Urothelium cell line (cell line): ENCODE measurements at places on chromosomes 5 and 9.

- no peak for DNase-seq
Observed at GRCh38 chr5:135934939-135935338, 19.8 kb downstream of the LECT2 start.

GRCh38 chr9:14314929-14315874, 1.3 kb upstream of the NFIB start:
- peak; percentile 77 for DNase-seq

DNA sequence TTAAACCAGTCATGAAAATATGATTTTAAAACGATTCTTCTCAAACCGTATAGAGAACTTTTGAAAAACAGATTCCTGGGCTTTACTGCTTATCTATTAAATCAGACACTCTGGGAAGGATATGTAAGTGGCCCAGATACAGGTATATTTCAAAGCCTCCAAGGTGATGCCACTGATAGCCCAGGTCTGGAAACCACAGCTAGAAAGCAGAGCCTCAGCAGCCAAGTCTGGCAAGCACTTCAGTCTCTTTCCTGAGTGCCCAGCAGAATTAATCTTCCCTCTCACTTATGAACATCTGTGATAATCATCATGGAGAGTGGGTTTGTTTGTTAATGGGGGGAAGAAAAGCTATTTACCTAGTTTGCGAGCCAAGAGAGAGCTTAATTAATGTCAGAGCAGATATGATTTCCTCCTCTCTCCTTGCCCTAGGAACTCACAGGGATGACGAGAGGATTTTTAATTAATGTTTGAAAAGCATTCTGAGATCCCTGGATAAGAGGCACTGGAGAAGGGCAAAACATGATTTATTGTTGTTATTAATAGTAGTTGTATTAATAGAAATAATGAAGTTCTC, 368.4 kb downstream of the TLE1 start:
- no peak for DNase-seq

DNA sequence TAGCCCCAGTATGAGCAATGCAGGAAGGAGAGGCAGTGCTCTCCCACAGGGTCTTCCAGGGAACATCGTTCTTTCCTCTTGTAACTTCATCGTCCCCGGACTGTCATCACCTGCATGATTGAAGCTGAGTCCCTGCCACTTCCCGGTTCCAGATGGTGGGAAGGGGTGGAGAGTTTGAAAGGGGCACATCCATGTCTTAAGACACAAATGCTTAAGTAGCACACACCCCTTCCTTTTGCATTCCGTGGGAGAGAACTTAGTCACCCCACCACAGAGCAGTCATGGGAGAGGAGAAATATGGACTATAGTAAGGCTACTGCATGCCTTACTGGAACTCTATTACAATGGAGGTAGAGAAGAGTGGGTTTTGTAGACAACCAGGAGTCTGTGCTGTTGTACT, 165.3 kb upstream of the GAS1 start:
- no peak for DNase-seq

GRCh38 chr5:95873351-95873750, 50.8 kb upstream of the GLRX start:
- no peak for DNase-seq

- peak; percentile 10 for DNase-seq
Observed at GRCh38 chr9:117448066-117448465, 33.2 kb upstream of the ASTN2 start.

DNA sequence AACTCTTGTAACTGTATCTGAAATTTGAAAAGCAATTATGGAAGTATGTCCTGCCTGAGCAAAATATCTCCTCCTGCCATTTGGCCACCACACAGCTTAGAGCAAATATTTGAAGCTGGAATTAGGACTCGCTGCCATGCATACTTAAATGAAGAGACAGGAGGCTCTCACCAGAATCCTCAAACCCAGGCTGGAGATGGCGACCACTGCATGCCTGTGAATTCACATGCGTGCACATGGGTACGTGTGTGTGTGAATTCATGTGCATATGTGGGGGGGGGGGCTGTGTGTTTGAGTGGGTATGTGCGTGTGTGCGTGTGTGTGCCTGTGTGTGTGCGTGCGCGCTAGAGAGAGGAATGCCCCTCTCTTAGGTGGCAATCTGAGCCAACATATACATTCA, 84.1 kb upstream of the IRX1 start:
- no peak for DNase-seq

- DNase-seq, result no peak
Observed at GRCh38 chr5:37553720-37554404, 174.7 kb downstream of the WDR70 start.

GRCh38 chr9:108041551-108041950, 552.0 kb upstream of the KLF4 start:
- DNase-seq, result peak; percentile 55
